ENCODE measurements at places on chromosomes 11 and 22.

DNA sequence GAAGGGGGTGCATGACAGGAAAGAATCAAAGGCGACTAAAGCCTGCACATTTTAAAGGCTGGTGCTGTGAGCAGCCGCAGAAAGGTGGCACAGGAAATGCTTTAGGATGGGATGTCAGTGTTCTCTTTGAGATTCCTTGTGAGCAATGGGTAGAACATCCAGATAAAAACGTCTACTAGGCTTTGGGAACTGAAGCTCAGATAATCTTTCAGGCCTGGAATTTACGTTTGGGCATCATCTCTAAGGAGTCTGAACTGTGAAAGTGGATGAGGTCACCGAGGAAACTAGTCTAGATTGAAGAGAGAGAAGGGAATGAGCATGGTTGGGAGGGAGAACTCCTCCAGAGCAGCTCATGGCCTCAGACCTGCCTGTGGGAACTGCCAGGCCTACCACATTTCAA, 65.7 kb downstream of the FLI1 start:
- DNase-seq: no peak

- DNase-seq: no peak
Observed at GRCh38 chr11:81870066-81870412, 863.6 kb downstream of the FAM181B start.

DNA sequence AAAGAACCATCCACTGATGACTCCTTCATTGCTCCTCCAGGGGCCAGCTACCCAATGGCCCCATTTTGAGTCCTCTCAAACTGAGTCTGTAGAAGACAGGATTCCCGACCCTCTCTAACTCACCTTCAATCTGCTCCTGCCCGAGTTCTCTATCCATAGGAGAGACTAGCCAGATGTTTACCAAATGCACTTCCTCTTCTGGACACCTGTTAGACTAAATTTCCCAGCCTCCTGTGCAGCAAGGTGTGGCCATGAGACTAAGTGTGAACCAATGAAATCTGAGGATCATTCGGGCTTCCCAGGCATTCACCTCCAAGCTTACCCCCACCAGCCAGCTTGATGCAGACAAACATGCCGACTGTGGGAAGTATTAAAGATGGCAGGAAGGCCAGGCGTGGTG, 7.6 kb downstream of the PISD start:
- no peak for DNase-seq

DNA sequence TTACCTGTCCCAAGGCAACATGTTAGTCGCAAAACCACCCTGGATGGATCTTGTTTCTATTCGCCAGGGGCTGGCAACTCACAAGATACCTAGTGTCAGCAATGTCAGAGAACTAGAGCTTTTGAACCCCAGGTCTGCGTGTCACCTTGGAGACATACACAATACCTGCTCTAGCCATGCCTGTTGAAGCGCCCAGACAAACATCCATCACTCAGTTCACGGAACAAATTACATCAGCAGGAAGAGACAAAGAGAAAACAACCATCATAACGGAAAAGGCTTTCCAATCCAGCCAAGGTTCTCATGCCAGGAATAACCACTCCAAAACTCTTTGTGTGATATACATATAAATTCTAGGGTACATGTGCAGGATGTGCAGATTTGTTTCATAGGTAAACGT, 2.2 kb downstream of the CD59 start:
- DNase-seq: no peak

- DNase-seq: no peak
Observed at GRCh38 chr11:67167091-67167490, 48.0 kb downstream of the KDM2A start.

DNA sequence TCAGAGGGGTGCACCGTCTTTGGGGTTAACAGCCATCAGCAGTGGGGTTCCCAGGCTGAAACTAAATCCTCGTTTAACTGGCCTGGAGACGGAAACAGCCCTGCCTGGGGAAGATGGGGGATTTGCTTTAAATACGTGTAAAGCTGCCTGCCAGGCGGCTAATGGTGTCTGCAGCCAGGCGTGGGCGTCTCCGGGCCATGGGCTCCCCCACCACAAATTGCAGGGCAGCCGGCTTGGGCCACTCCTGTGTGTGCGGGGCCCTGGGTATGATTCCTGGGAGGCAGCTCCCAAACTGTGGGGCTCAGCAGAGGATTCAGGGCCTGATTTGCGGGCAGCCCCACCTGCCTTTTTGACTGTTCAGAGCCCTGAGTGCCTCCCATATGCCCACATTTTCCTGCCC, 110.5 kb downstream of the KCNQ1 start:
- no peak for DNase-seq

DNA sequence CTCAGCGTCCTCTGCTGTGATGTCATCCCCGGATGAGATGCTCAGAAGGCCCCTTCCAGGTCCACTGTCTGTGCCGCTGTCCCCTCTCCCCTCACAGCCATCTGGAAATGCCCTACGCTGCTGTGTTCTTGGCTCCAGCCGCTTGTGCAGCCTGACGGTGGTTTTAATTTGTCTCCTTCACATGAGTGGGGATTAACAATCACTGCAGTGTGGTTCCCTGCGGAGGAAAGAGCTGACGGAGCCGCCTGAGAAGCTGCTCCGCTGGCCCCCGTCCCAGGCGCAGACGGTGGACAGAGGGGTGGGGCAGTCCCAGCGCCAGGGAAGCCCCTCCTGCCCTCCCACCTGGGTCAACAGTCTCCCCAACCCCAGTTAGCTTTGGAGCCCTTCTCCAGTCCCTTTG, 67.5 kb upstream of the PHF21B start:
- no peak for DNase-seq

DNA sequence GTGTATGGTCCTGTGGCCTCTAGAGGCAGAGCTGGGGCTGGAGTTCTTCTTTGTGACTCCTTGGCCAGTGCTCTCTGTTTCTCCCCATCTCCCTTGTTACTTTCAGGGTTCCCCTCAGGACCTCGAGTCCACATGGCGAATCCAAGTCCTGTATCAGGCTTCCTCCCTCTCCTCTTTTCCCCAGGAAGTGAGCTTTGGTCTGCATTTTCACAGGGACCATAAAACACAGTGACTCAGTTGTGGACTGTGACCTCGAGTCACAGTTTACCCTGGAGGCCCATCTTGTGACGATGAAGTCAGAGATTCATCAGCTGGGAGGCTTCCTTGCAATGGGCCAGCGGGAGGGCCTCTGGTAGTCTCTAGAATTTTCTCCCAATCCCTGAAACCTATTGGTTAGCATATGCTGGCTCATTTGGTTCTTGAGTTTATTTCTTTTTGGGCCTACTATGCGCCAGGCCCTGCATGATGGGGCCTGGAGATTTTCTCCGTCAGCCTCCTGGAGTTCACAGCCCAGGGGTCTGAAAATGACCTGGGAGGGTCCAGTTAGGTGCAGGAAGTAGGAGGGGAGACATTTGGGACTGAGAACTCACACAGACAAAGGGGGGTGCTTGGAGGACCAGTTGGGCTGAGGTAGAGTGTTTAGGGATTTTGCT, 100.8 kb downstream of the KIAA1671 start:
- DNase-seq: no peak

DNA sequence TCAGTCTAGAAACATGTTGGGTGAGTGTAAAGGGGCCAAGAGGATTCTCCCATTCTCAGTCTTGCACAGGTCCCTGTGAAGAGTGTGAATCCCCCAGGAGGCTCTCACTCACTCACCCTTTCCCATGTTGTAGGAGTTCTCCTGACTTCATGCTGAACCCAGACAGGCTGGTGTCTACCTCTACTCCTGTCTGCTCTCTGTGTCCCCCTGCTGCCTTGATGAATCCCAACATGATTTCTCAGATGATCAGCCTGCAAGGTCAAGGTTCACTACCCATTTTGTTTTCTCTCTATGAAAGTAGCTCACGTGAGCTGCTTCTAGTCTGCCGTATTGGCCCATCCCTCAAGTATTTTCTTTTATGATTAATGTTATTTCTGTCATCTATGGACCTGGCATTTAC, 500.6 kb downstream of the ETS1 start:
- no peak for DNase-seq

GRCh38 chr22:50146439-50147238, 23.9 kb upstream of the PANX2 start:
- DNase-seq: no peak

DNA sequence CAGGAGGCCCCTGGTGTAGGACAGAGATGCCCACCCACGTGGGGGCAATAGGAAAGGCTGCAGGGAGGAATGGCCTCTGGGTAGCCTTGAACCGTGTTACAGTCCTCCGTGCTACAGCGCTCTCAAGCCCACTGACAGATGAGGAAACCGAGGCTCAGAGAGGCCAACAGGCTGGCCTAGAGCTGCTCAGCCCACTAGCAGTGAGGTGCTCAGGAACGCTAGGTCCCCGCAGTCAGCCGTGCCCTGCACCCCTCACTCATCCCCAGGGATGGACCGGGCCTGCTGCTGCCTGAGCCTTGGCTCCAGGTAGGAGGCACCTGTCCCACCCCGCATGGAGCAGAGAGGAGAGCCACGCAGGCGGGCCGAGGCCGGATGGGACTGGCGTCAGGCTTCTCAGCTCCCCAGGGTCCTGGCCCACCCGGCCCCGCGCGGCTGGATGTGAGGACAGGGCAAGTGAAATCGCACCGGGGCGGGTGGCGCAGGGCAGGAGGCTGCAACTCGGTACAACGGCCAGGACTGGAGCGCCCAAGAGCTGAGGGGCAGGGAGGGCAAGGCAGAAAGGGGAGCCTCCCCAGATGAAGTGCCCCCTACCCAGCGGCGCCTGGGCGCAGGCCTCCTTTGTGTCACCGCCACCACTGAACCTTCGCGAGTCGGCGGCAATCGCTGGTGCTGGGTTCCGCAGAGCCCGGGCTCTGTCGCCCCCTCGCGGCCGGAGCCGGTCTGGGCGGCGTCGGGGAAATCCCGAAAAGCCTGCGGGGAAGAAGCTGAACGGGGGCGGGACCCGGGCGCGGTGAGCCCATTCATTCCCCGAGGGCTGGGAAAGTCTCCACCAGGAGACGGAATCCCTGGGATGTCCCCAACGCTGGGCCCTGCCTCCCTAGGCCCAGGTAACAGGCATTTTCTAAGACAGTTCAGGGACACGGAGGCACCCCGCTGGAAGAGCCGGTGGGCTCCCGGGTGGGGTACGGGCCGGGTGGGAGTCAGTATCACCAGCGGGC, 8.4 kb upstream of the SLC2A11 start:
- DNase-seq: peak; percentile 86

DNA sequence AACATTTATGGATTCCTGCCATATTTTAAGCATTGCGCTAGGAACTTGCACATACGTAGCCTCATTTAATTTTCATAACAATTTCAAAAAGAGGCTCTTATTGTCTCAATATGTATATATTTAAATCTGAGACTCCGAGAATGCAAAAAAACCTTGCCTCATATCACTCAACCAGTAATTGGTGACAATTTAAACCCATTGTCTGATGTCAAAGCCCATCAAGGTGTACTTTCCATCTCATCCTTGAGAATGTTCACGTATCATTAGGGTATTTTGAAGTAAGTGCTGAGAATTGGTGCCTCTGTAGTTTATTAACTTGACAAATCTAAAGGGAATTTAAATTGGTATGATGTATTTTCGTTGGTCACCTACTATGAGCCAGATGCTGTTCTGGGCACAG, 136.5 kb downstream of the FAM76B start:
- DNase-seq: no peak

DNA sequence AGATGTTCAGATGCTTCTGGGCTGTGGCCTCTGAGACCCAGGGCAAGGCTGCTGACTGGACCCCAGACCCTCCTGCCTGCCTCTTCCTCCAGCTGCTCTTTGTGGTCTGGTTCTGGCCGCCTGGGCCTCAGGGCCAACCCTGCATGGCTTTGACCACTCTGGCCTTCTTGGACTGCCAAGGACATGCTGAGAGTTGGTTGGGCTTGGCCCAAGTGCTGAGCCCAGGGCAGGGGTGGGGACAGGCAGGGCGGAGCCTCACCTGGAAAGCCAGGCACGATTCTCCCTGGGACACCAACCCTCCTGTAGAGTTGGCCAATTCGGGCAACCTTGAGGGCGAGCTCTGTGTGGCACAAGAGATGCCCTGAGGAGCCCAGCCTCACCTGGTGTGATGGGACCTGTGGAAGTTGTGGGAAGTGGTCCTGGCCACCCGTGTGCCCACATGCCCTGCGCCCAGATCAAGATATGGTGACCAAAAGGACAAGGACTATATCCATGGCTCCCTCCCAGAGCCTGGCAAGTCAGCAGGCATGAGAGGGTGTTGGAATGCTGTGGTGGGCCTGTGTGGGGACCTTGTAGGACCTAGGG, 11.6 kb downstream of the TANGO2 start:
- DNase-seq: no peak

DNA sequence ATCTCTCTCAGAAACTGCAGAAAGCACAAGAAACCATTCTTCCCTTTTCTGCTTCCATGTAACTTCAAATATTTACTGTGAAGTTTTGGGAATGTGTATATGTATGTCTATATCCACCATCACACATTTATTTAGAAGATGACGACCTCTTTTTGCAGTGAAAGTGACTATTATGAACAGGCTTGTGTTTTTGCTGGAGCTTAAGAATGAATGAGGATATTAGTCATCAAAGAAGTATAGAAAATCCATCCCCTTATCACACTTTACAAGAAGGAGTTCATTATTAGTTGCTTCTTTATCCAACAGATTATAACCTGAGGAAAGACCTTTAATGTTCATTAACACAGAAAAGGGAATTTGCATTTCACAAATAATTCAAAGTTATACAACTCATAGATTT, 21.1 kb upstream of the SLC5A12 start:
- no peak for DNase-seq

GRCh38 chr11:34268906-34269430, 88.8 kb downstream of the ABTB2 start:
- no peak for DNase-seq

GRCh38 chr11:12806113-12806512, 131.9 kb downstream of the TEAD1 start:
- no peak for DNase-seq

DNA sequence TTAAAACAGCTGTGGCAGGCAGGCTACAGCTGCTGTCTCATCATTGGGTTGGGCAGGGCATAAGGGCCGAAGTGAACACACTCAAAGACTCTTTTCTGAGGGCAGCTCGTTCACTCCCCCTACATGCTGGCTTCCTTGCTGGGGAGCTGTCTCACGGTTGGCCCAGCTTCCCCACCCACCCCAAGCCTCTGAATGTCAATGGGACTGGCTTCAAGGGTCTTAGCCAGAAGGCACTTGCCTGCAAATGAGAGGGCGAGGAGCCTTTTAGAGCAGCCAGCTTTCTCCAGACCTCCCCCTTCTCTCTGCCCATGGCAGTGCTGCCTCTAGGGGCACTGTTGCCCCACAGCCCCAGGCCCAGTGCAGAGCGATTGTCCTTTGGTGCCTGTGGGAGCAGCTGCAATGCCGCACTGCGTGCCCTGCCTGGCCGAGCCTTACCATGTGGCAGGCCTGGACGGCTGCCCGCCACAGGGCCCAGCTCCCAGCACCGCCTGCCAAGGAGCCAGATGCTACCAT, 94.7 kb upstream of the RASSF10 start:
- DNase-seq: no peak

Measured in stimulated activated CD4-positive, alpha-beta T cell treated with anti-CD3 and anti-CD28 coated beads, Interleukin-1b, Interleukin-23, amount 100 ng/mL, for 1 hour (primary cell).